ENCODE measurements at places on chromosomes 2 and 18.

DNA sequence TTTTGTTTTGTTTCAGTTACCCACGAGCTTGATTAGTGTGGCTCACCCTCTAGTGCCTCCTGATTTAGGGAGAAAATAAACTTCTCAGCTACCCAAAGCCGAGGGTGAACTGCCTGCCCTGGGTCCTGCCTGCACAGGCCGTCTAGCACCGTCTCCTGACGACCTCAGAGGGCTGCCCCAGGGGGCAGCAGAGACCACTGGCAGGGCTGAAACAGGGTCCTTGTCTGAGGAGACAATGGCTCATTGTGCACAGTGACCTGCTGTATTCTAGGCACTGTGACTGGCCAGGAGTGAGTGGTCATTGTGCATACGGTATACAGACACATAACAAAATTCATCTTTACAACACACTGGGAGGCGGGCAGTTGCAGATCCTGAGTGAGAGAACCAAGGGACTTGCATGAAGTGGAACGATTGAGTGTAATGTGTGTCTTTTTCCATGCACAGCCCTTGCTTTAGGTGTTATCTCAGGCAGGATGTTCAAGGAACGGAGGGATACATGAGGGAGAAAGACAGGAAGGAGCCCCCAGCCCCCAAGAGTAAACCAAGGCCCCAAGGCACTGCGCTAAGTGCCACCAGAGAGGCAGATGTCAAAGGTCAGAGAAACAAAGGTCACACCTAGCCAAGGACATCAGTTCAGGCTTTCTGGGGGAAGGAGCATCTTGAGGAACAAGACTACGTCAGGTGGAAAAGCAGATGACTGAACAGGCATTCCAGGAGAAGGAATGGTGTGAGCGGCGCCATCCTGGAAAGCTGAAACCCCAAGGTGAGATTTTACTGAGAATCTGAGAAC is 421.3 kb downstream of the LPIN1 start:
- no peak for DNase-seq

DNA sequence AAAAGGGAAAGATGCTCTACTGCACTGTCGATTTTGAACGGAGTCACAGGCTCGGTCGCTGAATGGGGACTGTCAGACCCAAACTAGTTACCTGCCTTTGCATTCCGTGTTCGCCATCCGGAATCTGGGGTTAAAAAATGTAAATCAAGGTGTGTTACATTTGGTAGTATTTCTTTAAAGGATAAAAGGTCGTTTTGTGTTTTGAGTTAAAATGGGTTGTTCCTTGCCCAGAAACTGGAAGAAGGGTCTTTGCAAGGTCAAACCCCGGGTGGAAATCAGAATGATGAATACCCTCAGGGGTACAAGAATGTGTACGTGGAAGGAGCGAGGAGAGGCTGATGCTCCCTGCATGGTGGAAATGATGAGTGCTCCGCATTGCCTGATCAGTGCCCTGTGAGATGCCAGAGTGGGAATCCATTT is 1.0 kb downstream of the VSNL1 start:
- DNase-seq = no peak

DNA sequence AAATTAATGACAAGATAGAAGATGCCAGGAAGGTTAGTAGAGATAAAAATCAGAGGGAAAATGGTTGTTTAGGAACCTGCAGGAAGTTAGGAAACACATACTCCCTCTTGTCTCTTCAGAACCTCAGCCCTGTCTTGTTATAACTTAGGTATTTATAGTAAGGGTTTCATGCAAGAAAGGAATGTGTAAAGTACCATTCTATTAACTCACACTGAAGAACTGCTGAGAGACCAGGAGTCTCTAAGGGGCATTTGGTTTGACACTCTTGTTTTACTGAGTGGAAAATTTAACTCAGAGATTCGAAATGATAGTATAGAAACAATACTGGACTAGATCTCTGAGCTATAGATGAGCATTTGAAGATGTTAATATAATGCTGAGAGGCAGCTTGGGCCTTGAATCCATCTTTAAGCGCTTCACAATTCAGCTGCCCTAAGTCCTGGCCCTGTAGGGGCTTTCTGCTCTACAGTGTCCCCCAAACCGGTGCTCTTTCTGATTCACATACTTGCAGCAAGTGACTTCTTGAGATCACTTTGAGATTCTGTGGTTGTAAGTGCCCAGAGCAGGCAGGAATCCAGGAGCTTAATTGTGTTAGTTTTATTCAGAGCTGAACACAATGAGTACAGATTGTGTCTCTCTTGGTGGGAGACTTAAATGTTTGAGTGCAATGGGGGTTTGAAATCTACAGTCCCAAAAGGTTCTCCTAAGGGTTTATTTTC is 235.0 kb upstream of the RGPD4 start:
- DNase-seq = no peak

DNA sequence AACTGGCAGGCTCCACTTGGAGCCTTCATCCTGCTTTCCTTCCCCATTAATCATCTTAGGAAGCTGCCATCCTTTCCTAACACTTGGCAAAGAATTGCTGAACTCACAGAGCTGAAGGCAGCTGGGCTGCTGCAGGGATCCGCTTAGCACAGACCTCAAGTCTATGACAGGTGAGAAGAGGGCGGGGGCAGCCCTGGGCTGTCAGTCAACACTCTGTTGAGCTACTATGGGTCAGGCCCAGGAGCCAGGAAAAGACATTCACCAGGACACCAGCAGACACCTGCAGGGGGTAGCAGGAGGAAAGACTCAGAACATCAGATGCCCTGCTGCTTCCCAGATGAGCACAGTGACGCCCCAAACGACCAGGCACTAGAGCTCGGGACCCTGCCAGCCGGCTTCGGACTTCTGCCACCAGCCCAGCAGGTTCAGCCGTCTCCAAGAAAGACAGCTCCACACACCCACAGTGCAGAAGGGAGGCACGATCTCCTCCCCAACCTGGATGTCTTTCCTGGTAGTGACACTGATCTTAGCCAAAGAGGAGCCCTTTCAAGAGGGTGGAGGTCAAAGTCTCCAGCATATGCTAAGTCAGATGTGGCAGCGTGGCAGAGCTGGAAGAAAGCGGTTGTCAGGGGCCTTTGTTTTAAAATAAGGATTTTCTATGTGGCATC is 55.2 kb downstream of the SNORC start:
- no peak for DNase-seq

DNA sequence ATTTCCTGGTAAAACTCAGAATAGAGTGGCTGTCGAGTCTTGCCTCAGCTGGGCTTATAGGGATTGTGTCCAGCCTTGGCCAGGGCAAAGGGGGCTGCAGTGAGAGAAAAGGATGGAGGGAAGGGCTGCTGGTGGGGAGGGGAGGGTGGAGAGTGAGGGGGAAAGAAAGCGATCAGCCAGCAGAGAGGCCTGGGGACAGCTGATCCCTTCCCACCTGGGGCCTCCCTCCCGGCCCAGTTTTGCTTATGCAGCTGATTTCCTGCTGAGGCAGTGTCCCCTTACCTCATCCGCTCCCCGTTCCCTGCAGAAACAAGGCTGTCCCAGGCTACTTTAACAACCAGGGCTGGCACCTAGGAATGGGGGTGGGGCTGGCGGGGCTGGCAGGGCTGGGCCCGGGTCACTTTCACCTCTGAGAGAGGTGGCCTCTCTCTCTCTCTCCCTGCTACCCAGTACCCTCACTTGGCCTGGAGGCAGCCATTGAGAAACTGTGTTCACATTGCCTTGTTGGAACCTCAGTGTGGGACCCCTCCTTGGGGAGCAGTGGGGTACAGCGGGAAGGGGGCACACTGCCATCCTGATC is 12.2 kb upstream of the GMPPA start:
- no peak for DNase-seq

GRCh38 chr2:207321514-207321913 is 155.8 kb upstream of the KLF7 start:
- no peak for DNase-seq

GRCh38 chr2:169729274-169729605 is 4.4 kb upstream of the KLHL23 start:
- no peak for DNase-seq

DNA sequence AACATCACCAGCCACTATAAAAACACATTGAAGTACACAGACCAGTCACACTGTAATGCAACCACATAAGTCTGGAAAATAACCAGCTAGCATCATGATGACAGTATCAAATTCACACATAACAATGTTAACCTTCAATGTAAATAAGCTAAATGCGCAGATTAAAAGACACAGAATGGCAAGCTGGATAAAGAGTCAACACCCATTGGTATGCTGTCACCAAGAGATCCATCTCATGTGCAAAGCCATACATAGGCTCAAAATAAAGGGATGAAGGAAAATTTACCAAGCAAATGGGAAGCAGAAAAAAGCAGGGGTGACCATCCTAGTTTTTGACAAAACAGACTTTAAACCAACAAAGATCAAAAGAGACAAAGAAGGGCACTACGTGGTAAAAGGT is 110.8 kb downstream of the NR4A2 start:
- no peak for DNase-seq

DNA sequence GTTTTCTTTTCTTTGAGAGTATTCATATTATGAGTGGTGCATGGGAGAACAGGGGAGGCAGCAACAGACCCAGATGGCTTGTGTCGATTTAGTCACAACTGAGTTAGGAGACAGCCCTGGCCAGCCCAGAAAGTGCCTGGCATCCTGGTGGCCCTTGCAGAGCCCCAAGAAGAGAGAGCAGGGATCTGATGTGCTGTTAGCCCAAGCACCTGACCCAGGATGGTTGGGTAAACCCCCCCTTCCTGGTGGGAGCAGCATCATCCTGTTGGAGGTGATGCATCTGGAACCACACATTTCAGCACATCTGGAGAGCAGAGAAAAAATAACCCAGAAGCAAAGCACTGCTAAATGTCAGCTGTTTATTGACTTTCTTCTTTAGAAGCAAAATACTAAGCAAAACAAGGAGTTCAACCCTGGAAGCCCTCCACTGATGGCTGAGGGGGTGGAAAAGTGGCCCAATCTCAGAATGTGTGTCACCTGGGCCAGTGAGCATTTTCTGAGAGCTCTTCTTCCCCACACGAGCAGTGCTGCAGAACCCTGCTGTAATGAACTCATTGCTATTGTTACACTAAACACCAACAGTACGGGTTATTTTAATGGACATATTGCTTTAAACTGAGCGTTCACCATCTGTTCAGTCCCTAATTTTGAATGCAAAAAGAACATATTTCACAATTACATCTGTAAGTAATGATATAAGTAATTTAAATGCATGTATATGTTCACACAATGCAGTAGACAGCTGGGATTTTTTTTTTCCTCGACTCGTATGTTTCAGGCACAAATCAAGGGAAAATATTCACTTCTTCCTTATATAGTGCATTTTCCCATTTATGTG is 100.6 kb upstream of the SMIM21 start:
- DNase-seq = no peak
